Stimulated activated CD8-positive, alpha-beta memory T cell treated with anti-CD3 and anti-CD28 coated beads, Interleukin-15, amount 100 ng/mL, for 1 hour (primary cell): ENCODE measurements at places on chromosomes 4 and X.

DNA sequence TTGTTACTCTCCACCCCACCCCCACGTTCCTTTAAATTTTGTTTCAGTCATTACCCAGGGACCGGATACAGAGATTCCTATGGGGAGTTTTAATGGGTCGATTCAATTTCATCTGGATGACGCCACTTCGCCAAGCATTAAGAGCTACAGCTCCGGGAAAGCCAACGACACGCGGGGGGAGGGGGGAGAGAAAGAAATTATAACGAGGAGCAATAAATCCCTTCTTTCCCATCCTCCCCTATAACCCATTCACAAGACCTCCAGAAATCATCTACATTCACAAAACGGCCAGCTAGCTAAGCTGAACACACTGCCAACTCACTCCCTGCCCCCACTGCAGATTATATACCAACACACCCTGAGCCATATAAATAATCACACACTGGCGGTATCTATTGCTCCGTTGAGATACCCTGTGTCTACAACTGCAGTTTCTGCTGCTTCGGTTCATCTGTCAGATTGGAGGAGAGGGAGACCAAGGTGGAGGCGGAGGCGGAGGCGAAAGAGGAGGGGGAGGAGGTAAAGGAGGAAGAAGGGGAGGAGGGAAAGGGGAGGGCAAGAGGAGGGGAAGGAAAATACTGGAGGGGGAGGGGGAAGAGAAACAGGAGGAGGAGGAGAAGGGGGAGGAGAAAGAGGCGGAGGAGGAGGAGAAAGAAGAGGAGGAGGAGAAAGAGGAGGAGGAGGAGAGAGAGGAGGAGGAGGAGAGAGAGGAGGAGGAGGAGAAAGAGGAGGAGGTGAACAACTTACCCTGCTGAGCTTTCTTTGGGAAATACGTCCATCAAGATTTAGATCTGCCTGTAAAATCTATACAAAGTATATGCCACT lies 113.9 kb upstream of the VAMP7 start:
- no peak for DNase-seq

DNA sequence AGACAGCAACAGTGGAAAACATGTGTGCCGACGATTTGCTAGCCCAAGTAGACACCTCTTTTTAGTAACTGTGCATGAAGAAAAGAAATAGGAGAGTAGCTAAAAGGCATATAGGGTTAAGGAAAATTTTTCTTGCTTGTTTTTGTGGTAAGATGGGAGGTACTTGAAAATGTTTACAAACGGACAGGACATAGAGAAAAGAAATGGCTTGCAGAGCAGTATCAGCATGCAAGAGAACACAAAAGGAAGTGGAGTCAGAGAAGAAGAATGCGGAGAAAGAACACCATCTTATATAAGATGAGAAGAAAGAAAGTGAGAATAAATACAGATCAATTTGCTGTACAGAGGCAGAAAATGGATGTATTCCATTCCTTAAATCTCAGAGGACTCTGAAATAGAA lies 263.7 kb upstream of the ETNPPL start:
- DNase-seq: no peak

GRCh38 chrX:27694667-27695066 lies 104.5 kb downstream of the DCAF8L2 start:
- DNase-seq: no peak

DNA sequence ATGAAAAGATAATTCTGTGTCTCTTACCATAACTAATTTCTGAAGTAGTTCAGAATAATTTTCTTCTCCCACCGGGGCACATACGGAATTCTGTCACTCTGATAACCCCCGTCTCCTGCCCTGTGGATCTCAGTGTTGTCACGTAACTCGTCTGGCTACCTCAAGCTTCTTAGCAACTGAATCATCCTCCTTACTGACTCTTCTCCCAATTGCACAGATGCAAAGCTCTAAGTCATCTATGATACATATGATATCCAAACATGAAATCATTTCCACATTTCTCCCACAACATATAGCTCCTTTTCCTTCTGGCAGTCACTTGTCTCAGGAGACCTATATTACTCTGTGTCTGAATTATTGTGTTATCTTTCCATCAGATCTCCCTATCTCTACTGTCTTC lies 1043.1 kb upstream of the TENM3 start:
- no peak for DNase-seq

DNA sequence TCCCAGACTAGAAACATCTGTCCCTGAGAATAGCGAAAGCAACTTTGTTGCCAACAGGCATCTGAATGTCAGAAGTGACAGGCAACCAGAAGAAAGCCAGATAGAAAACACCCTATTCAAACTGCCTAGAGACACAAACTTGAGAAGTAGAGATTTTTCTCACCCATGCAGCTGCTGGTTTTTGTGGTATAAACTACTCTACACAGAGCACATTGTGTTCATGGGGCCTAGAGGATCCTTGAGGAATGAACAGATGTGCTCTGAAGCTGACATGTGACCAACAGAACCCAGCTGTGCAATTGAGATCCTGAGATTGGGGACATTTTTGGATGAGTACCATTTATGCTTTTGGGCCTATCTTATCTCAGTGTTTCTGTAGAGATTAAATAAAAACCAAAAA lies 63.6 kb upstream of the NRK start:
- DNase-seq: no peak

- no peak for DNase-seq
Observed at GRCh38 chrX:21885568-21885967, 29.8 kb downstream of the YY2 start.

DNA sequence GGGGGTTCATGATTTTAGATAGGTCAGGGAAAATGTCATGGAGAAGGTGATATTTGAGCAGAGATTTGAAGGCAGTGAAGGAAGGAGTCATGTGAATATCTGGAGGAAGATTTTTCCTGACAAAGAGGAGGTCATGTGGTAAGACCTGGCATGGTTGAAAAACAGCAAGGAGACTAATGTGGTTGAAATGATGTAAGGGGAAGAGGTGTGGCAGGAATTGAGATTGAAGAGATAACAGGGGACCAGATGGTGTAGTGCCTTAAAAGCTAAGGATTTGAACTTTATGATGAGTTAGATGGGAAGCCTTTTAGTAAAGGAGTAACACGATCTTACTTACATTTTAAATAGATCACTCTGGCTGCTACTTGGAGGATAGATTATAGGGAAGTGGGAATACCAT lies 210.9 kb downstream of the RTL9 start:
- no peak for DNase-seq

DNA sequence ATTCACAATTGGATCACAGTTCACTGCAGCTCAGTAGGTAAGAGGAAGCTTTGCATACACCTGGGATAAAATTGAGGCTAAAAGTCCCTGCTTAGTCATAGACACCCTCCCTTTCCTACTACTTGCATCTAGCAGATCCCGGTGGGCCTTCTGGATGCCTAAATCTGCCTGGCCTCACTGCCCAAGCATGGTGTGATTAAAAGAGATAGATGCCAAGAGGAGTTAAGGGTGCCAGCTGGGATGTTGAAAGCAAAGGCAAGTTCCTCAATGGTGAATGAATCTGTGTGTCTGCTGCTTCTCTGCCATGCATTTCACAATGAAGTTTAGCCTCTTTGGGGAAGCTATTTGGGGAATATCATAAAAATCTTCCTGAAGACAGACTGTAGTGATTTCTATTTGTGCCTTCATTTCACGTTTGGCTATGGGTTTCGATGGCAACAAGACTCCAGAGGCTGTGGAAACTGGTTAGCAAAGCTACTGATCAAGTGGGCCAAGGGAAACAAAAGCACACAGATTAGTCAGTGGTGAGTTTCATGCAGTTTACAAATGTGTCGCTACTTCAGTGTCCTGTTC lies 534.0 kb downstream of the ANKRD50 start:
- no peak for DNase-seq

GRCh38 chr4:54547299-54548097 lies 110.3 kb upstream of the KIT start:
- no peak for DNase-seq

- no peak for DNase-seq
Observed at GRCh38 chrX:99394456-99394855, 1015.6 kb downstream of the PCDH19 start.

DNA sequence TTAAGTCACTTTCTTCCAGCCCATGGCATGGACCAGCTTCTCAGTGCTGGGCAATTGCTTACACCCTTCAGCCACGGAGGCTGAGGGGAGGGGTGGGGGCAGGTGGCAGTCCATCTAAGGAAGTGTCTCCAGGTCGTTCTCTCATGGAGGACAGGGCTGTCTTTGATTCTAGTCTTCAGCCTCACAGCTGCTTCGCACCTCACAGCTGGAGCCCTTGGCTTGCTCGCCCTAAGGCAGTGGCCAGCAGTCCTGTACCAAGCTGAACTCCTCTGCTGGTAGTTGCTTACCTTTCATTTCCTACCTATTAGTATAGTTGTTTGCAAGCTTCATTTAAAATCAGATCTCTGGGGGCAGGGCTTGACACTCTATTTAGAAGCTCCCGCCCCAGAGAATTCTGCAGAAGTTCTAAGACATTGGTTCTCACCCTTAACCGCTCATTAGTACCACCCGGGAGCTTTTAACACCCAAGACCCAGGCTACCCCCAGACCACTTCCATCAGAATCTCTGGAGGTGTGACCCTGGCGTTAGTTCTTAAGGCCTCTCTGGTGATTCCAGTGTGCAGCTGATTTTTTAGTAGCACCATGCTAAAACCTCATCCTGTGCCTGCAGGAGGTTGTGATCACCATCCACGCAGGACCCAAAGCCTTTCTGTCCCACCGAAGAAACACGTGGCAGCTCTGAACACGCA lies 386.8 kb downstream of the UNC5C start:
- DNase-seq: no peak

GRCh38 chrX:87299563-87300160 lies 217.9 kb upstream of the KLHL4 start:
- DNase-seq: no peak

DNA sequence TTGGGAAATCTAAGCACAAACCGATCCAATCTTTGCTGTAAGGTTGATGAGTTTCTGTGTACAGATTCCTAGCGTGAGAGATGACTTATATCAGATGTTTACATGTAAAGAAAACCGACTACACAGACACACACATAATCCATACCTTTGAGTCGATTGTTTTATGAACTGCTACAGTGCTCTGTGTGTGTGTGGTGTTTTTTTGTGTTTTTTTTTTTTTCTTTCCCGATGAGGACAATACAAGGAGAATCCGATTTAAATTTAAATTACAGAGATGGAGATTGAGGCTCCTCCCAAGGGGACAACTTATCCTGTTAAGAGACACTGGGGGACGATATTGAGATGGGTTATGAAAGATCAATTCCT lies 461 bp upstream of the SLC9A6 start:
- DNase-seq: no peak

- DNase-seq: no peak
Observed at GRCh38 chr4:742096-742741, 36.6 kb downstream of the PCGF3 start.

GRCh38 chr4:144902614-144903013 lies 195.4 kb downstream of the ANAPC10 start:
- DNase-seq: no peak

GRCh38 chrX:128848374-128848773 lies 674.9 kb downstream of the SMARCA1 start:
- no peak for DNase-seq

DNA sequence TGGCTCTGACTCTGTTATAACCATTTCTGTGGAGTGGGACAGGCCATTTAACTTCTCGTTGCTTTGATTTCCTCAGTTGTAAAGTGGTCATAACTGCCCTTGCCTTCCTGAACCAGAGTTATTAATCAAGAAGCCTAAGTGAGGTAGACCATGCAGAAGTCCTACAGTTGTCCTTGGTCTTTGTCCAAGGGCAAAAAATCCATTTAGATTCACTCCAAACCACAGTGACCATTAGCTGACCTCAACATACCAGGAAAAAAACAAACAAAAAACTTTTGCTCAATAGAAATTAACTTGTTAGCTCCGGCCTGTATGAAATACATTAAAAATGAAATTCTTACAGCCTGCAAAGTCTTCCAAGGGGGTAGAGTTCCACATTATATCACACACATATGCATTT lies 52.7 kb downstream of the TBC1D9 start:
- DNase-seq: no peak

GRCh38 chr4:38078590-38079421 lies 118.6 kb downstream of the PTTG2 start:
- no peak for DNase-seq

- no peak for DNase-seq
Observed at GRCh38 chrX:110025395-110025794, 22.5 kb downstream of the TMEM164 start.

GRCh38 chr4:142741995-142742394 lies 104.1 kb downstream of the INPP4B start:
- no peak for DNase-seq

GRCh38 chrX:136708348-136708747 lies 60.4 kb downstream of the CD40LG start:
- no peak for DNase-seq

DNA sequence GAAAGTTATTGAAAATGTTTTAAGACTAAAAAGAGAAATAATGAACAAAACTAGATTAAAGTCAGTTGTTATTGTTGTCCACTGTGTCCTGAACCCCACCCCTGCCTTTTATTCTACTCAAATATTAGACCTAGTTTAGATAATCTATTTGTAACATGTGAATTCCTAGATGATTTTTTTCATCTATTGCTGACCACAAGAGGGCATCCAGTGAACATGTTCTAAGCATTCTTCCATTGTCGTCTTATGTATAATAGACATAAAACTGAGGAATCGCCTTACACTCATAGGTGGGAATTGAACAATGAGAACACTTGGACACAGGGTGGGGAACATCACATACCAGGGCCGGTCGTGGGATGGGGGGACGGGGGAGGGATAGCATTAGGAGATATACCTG lies 36.4 kb upstream of the HPRT1 start:
- DNase-seq: no peak

GRCh38 chr4:163768014-163768413 lies 273.5 kb downstream of the TMA16 start:
- DNase-seq: no peak

DNA sequence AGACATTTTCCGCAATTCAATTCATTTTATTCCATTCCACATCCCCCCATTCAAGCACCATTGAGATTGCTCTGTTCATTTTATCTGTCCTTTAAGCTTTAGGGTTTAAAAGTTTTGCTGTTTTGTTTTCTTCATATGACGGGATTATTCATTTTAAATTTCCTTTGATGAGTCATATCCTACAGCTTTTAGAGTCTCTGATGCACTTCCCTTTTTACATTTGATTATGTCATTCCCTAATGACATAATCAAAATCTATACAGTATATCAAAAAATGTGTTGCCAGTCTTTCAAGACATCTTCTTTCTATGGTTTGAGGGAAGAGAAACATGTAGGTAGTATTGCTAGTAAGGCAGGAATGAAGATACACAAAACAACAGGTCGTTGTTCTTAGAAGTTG lies 456.3 kb downstream of the PDGFC start:
- DNase-seq: no peak

- no peak for DNase-seq
Observed at GRCh38 chr4:147110473-147111367, 165.1 kb upstream of the TTC29 start.

DNA sequence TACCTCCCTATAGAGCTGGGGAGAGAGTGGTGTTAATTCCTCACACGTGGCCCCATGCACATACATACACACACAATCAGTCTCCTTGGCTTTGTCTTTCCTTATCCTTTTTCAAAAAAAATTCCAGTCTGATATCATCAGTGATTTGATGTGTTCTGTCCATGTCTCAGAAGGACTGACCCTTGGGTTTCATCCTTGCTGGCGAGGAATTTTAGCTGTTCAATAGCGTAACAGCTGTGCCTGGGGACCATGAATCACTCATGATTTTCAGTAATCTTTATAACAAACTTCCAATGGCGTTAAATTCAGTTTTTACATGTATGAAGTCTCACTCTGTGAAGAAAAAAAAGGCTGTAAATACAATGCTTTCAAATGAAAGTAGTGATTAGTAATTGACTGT lies 204.6 kb downstream of the RBMX2 start:
- no peak for DNase-seq
